Astrocyte (in vitro differentiated cells and primary cell): ENCODE measurements at places on chromosomes 5 and 9. TPM values are rescaled to one million over a fixed set of nuclear protein-coding genes. Genes with fewer than 3 reads are reported as not detected.

DNA sequence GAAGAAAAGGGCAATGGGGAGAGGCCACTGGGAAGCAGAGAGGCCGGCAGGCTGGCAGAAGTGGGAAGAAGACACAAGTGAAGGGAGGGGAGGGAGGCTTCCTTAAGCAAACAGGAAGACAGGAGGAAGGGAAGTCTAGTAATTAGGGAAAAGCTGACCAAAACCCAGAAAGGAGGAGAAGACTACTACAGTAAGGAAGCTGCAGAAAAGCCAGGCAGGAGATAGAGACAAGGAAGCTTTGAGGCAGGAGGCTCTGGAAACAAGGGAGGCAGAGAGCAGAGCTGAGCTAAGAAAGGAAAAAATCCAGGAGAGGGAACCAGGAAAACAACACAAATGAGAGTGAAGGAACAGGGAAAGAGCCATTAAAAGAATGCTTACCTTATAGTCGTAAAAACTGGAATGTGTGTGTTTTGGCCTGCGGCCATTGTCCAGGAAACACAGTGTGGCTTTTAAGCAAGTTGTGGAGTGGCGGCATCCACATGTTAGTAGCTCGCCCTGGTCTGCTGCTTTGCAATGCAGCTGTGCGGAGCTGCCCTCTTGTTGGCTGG, 317.1 kb upstream of the CLINT1 start:
- no peak for DNase-seq
- H3K4me1 ChIP-seq, result peaks cover 7% of the 10 kb centered on the region
- H3K36me3 ChIP-seq, result no peaks in the 10 kb centered on the region
- H3K27ac ChIP-seq, result no peak overlapping the region
- H3K27me3 ChIP-seq, result peaks cover 4% of the 10 kb centered on the region

- no peak for DNase-seq
- H3K4me3 ChIP-seq, result no peak overlapping the region
- no peaks in the 10 kb centered on the region for H3K27me3 ChIP-seq
- H3K4me1 ChIP-seq, result peaks cover 27% of the 10 kb centered on the region
- no peaks in the 10 kb centered on the region for H3K36me3 ChIP-seq
Observed at GRCh38 chr9:92142329-92142728, 27.1 kb upstream of the SPTLC1 start.

DNA sequence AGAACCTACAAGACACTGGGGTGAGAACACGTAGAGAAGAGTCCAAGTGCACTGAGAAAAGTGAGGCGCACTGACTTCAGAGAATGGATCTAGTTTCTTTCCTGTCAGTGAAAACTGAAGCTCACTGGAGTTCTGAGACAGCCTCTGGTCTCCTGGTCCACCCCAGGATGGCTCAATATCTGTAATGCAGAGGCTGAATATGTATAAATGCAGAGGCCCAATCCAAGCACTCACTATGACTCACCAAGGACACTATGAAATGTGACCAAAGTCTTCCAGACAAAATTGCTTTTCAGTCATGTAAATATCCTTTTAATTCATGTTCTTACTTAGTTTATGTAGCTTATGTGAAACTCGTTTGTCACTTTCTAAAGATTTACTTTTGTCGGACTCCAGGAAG, 53.8 kb downstream of the NFIB start:
- no peaks in the 10 kb centered on the region for H3K36me3 ChIP-seq
- H3K27ac ChIP-seq, result no peak overlapping the region
- no peaks in the 10 kb centered on the region for H3K27me3 ChIP-seq

GRCh38 chr9:125750627-125751011, 3.4 kb downstream of the PBX3 start:
- H3K4me3 ChIP-seq, result peak overlapping the region; percentile 72
- peaks cover 14% of the 10 kb centered on the region for H3K4me1 ChIP-seq
- DNase-seq, result no peak

GRCh38 chr9:96258967-96259366, 43.0 kb downstream of the HSD17B3 start:
- no peak overlapping the region for H3K4me3 ChIP-seq
- H3K4me1 ChIP-seq, result no peaks in the 10 kb centered on the region
- no peaks in the 10 kb centered on the region for H3K27me3 ChIP-seq
- H3K27ac ChIP-seq, result no peak overlapping the region
- no peak for DNase-seq

GRCh38 chr9:37390759-37391158, 31.7 kb upstream of the GRHPR start:
- H3K4me1 ChIP-seq, result no peaks in the 10 kb centered on the region
- no peak for DNase-seq
- H3K4me3 ChIP-seq, result no peak overlapping the region

- H3K4me1 ChIP-seq, result peaks cover 4% of the 10 kb centered on the region
- H3K27me3 ChIP-seq, result no peaks in the 10 kb centered on the region
- no peak overlapping the region for H3K27ac ChIP-seq
- H3K4me3 ChIP-seq, result no peak overlapping the region
- no peaks in the 10 kb centered on the region for H3K36me3 ChIP-seq
Observed at GRCh38 chr9:133380734-133381133, 4.6 kb downstream of the STKLD1 start.

Gene HAVCR1
- 1.3 and 2.0 TPM in 2 replicates for total RNA-seq

Gene SPATA31C1
- total RNA-seq, result not detected in 2 replicates

Gene ESM1
- total RNA-seq, result 0.54 TPM in 1 of 2 replicates, not detected in the other

Gene ALDH1A1
- total RNA-seq, result 1.5 and 2.1 TPM in 2 replicates

Gene DMRT3
- total RNA-seq, result not detected in 2 replicates
